CD4-positive, alpha-beta T cell treated with Interleukin-17A for 4 hours (primary cell): ENCODE measurements at places on chromosomes 6 and 20.

GRCh38 chr6:170233286-170234205, 57.3 kb downstream of the DLL1 start:
- no peak for DNase-seq

DNA sequence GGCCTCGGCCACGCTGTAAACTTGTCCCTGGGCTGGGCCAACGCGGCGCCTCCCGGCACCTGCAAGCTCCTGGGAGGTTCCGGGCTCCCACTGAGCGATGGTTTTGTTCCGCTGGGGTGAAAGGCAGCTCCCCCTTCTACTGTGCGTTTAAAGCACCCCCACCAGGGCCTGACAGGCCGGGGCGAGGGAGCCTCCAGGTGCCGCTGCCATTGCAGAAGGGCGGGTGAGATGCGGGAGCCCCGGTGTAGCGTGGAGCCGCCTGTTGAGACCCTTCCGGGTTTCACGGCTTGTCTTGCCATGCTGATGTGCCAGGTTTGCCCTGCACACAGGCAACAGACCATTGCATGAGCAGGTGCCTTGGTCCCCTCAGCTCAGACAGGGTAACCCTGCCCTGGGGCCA, 2.9 kb downstream of the COL20A1 start:
- DNase-seq = no peak

DNA sequence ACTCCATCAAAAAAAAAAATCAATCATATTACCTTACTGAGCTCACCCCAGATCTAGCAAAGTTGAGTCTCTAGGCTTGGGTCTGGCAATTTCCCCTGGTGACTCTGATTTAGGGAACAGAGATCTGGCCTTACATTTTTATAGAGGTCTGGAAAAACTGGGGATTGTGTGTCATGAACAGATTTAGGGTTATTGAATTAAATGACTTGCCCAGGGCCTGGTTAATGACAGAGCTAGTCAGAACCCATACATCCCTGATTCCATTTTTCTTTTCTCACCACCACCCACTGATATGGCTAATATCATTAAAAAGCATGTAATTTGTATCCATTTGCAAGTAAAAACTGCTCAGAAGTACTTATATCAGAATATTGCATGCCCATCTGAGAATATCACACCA, 163.4 kb upstream of the OGFRL1 start:
- DNase-seq = no peak

DNA sequence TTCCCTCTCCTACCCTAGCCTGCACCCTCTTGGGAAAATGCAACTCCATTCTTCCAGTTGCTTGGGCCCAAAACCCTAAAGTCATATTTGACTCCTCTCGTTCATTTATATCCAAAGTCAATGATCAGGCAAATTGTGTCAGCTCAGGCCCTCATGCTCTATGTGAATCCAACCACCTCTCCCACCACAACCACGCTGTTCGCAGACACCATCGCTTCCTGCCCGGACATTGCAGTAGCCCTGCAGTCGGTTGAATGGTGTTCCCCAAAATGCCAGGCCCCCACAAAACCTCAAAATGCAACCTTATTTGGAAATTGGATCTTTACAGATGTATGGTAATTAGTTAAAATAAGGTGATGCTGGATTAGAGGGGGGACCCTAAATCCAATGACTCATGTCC, 98.3 kb downstream of the PREX1 start:
- no peak for DNase-seq

GRCh38 chr20:34458631-34459030, 57.6 kb upstream of the DYNLRB1 start:
- no peak for DNase-seq

- DNase-seq = peak; percentile 18
These were observed 646 bp downstream of the HEY2 start for GRCh38 chr6:125749865-125750691.

- no peak for DNase-seq
These were observed 152.7 kb downstream of the MACROD2 start for GRCh38 chr20:14148042-14148441.

GRCh38 chr6:112004201-112005012, 49.5 kb upstream of the CCN6 start:
- no peak for DNase-seq

GRCh38 chr20:11234181-11234580, 560.4 kb upstream of the JAG1 start:
- DNase-seq = no peak

DNA sequence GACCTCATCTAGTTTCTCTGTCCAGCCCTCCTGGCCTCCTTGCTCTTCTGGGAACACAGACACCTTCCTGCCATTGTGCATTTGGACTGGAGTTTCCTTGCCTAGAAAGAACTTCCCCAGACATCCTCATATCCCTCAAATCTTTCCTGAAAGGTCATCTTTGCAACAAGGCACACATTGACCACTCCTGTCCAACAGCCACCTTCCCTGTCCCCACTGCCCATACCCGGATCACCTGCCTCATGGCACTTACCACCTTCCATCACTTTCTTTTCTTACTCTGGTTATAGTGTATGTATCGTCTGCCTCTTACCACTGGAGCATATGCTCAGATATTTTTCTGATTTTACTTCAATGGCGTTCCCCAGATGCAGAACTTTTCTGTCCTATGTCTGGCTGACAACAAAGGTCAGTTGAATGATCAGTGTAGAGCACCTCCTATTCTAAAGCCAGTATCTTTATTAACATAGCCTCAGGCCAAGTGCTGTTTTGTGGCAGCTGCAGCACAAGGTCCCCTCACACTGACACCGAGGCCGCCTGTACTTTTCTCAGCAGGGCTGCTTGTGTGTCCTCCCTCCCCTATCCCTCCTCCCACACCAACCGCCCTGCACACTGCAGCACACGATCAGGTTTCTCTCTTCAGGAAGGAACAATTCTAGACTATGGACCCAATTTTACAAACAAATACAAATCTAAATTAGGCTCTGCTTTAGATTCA, 4.1 kb downstream of the HLA-C start:
- DNase-seq = peak; percentile 23

GRCh38 chr6:35140639-35141006, 516 bp downstream of the TCP11 start:
- no peak for DNase-seq

DNA sequence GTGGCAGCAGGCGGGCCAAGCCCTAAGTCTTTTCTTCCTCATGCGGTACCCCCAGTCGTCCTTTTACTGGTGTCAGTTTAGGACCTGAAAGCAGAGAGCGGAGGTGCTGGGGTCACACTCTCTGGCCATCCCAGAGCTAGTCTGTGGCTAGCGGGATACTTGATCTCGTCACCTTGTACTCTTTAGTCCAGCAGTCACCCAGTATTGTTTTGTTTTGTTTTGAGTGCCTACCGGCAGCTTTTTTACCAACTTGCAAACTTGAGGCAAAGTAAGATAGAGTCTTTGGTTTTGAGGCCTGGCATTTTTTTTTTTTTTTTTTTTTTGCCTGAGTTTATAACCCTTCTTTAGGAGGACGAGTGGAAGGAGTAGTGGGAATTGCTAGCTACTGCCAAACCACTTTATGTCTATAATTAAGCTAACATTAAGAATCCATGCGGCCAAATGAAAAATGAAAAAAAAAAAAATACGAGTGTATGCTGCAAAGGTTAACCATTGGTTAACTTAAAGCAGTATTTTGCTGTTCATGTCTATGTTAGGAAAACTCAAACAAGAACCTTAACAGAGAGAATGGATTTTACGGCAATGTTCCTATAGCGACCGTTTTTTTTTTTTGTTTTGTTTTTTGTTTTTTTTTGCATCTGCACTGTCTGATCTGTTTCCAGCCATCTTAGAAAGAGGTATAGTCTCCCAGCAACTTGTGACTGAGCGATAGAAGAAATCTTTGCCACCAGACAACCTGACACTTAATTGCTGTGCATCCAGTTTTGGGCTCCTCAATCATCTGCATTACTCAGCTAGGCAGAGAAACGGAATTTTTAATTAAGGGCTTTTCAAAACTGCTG, 56.9 kb downstream of the FAM217A start:
- DNase-seq = no peak

- no peak for DNase-seq
These were observed 149.1 kb downstream of the SYCP2 start for GRCh38 chr20:59784365-59784764.

DNA sequence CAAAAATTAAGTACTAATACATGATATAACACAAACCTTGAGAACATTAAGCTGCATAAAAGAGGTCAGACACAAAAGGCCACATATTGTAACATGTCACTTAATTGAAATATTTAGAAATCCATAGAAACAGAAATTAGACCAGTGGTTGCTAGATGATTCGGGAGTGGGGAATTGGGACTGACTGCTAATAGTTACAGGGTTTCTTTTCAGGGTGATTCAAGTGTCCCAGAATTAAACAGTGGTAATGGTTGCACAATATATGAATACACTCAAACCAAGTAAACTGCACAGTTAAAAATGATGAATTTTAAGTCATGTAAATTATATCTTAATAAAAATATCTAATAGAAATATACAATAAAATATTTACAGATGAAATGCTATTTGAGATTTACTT, 174.5 kb downstream of the WDR27 start:
- DNase-seq = no peak

DNA sequence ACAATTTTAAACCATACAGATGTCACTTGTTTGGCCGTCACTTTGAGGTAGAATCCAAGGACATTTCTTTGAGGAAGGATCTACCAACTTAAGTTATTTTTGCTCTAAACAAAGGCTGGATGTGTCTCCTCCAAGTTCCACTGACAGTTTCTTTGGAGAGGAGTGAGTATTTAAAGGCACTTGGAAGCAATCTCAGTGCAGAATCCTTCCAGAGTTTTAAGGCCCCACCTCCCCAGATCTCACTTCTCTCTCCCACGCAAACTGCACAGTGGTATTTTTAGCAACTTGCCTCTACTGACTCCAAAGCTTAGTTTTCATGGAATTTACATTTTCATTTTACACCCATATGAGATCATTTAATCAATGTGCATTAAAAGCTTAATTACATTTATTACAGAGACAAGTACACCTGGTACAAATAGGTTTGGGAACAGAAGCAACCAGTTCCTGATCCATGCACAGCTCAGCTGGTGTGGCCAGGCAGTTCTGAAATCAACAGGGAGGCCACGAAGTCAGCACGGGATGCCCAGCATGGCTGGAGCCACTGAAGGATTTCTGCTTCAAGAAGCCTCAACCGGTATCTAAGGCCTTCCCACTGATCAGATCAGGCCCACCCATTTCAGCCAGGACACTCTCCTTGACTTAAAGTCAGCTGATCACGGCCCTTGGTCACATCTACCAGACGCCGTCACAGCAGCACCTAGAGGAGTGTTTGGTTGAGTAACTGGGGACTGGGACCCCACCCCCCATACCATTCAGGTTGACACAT, 109.8 kb downstream of the SYCP2 start:
- no peak for DNase-seq

- no peak for DNase-seq
These were observed 580.3 kb downstream of the TENT5A start for GRCh38 chr6:81172056-81172740.

GRCh38 chr6:38593998-38594665, 45.6 kb downstream of the BTBD9 start:
- no peak for DNase-seq

DNA sequence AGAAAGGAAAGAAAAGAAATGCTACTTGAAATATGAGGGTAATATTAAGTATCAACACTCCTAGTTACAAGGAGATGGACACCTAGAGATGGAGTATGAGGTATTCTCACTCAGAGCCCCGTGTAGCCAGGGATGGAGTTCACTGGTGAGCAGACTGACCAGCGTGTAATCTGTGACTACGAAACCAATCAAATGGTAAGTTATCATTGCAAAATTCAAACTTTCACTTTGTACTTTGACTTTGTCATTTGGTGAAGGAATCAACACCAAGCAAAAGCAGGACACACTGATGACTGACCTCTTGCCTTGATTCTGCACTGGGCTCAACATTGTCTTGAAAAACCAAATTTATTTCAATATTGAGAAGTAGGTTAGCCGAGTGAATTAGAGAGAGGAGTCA, 51.8 kb downstream of the DCDC2 start:
- DNase-seq = no peak

- DNase-seq = no peak
These were observed 10.7 kb downstream of the EZR start for GRCh38 chr6:158808442-158808833.

DNA sequence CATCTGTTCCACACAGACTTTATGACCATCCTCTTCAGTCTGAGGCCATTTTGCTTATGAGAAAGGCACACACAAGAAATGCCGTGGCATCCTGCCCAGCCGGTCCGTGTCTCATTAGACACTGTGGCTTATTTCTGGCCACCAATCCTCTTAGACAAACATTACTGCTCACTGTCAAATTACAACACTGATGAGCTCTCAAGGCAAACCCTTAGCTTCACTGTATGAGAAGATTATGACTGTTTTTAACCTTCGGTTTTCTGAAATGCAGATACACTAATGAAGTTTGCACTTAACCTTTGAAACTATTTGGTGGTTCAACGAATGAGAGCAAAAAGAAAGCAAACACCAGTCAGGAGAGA, 50.5 kb upstream of the DST start:
- DNase-seq = no peak

- DNase-seq = peak; percentile 80
These were observed 55.7 kb upstream of the SLC23A2 start for GRCh38 chr20:5056801-5057599.

GRCh38 chr20:54474866-54475265, 527 bp upstream of the DOK5 start:
- DNase-seq = no peak

- no peak for DNase-seq
These were observed 50.2 kb upstream of the HIVEP1 start for GRCh38 chr6:11961923-11962322.

- DNase-seq = no peak
These were observed 58.0 kb downstream of the PACRG start for GRCh38 chr6:162785632-162786242.

DNA sequence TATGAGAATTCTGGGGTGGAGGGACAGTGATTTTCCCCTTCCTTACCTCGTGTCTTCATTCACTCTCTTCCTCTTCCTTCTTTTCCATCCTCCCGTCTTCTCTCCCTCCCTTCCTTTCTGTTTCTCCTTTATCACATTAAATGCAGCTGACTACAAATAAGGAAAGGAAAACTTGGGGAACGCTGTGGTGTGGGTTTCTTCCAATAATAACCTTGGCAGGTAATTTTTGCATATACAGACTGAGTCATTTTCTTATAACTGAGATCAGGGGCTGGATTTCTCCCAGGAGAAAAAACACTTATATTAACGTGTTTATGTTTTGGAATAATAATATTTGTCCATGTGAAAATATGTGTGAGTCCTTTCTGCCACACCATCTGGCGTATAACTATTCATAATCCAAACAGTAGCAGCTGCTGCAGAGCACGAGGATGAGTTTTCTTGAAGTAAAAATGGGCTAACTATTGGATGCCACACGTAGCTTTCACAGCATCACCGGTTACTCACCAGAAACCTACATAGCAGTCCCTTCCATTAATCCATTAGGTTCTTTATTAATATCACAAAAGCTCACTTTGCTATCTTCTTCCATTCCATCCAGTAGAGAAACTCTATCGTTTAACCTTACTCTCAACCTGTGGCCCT, 139.2 kb upstream of the SASH1 start:
- no peak for DNase-seq

GRCh38 chr6:2744209-2744771, 6.4 kb downstream of the MYLK4 start:
- no peak for DNase-seq

DNA sequence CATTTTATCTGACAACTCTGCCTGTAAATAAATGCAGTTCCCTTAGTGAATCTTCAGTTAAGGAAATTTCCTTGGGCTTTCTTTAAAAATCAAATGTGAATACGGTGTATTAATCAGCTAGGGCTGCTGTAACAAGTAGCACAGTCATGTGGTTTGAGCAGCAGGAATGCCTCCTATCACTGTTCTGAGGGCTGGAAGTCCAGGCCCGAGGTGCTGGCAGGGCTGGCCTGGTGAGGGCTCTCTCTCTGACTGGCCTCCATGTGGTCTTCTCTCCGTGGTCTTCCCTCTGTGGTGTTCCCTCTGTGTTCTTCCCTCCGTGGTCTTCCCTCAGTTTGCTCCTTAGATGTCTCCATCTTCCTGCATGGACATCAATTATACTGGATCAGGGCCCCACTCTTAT, 124.1 kb downstream of the SMOC2 start:
- no peak for DNase-seq
